NCI-H345 (cell line): ENCODE measurements at places on chromosomes 1 and 21.

DNA sequence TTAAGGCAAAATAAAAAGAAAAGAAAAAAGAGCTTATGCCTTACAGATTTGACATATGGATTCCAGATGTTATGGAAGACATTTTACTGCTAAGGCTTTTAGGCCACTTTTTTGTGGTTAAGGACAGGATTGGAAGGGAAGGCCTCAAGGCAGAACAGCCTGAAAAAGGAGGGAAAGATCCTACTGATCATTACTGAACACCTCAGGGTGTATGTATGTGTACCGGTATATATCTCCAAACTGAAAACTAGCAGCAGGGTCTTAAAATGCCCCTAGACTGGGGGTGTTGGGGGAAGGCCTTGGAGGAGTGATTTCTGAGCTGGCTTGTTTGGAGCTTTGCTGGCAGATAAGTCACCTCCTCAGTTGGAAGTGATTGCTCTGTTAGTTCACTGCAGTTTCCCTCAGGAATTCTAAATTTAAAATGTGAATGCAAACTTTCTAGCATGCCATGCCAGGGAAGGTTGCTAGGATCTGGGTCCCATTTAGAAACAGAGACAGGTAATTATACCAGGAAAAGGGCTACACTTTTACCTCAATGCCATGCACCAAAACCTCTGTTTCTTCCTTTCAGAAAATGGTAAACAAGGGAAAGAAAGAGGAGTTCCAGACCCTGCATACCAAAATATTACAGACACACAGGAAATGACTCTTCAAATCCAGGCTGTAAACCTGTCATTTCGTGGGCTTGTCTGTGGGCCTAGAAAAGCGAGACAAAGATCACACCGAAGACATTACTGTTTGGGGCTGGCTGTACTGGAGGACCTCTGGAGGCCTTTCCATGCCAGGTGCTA, 15.0 kb downstream of the C1orf52 start:
- DNase-seq = no peak

GRCh38 chr1:242089911-242090310, 91.0 kb upstream of the MAP1LC3C start:
- DNase-seq = no peak

DNA sequence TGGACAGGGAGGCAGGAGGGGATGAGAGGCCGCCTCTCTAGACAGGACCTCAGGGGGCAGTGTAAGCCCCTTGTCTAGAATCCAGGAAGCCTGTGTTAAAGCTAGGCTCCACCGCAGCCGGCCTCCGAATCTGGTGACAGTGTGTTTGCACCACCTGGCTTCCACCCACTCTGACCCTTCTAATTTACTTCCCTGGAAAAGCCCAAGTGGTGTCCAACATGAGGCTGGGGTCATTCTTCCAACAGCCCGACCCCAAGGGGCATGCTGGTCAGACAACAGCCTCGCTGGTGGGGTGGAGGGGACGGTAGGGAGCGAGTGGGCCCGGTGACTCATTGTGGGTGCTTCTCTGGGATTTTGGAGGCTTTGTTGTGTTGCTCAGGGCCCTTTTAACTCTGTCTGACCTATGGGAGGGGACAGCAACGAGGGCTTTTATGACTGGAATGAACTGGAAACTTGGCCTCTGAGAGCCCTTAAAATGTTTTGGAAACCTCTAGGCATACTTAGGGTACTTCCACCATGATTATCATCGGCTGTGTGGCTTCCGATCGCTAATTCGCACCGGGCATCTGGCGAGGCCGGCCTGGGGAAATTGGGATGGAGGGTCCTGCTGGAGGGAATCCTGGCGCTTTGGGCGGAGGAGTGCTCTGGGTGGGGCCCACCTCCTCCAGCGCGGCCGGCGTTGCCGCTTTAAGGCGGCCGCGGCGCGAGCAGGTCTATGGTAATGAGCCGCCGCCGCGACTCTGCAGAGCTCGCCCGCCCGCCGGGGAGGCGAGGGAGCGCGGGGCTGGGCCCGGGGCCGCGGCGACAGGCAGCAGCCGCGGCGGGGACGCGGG, at the start of gene CELSR2:
Gene CELSR2, plus strand, starts transcription at position 743 of the 833 bp plus-strand sequence. CDS start 541 bp downstream, outside the sequence.
- peak; percentile 79 for DNase-seq

GRCh38 chr1:56540467-56540866, 38.9 kb downstream of the PLPP3 start:
- DNase-seq = no peak

- no peak for DNase-seq
Observed at GRCh38 chr1:113792986-113793385, 19.3 kb downstream of the RSBN1 start.

DNA sequence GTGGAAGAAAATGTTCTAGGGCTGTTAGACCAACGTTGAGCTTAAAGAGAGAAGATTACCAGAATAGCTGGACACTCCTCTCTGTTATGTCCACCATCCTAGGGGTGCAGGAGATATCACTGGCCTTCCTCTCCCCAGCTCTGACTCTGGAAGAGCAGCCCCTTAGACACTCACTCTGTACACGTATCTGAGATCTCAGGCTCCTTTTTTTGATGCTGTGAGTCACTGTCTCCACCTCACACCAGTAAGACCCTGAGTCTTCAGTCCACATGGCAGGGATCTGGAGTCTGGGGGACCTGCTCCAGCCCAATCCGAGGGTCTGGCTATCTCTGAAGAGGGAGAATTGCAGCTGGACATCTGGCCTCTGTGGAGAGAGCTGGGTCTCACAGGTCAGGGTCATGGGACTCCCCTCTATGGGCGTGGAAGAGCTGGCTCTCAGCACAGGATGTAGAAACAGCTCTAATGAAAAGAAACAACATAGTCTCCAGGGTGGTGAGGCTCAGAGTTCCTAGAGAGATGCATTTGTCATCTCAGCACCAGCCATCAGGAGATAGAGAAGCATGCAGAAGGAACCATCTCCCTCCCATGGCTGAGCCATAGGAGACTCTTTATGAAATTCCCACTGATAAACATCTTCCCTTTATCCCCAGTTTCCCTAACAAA, 3.5 kb downstream of the FCRL3 start:
- no peak for DNase-seq

DNA sequence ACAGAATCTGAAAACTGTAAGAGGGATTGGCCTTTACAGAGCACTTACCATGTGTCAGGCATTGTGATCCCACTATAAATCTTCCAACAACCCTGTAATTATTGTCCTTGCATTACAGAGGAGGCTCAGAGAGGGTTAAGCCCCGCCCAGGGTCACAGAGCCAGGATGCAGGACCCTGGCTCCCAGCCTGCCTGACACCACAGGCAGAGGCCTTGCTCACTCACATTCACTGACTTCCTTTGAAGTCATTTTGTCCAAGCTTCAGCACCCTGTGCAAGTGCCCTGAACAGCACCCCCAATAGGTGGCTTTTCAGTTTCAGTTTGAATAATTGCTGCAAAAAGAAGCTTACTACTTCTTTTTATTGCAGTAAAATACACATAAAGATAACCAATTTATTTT, 256.8 kb upstream of the NFIA start:
- DNase-seq = no peak

DNA sequence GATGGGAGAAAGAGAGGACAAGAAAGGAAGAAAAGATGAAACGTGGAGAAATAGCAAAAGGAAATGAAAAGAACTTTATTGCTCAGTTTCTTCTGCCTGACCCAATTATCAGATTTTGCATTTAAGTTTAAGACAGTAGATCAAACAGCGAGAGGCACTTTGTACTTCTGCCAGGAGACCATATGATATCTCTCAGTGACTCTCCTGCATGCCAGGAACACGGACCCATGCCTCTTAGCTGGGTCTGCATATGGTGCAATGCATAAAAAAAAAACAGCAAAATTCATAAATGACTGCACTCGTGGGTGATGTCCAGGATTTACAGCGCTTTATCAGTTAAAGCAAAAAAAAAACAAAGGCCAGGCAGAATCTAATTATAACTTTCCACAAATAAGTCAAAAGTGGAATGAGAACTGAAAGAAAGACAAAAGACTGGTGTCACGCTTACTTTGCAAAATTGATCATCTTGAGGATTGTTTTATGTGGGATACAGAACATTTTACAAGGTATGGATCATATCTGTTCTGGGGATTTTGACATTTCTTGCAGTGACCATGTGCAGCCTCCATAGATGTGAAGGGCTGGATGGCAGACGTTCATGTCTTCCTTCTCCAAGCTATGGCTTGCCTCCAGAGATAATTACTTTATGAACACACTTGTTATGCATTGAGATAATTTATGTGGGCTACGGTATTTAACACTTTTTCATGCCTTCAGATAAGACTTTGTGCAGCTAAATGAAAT, 79.5 kb downstream of the RUNX1 start:
- DNase-seq = no peak

- DNase-seq = peak; percentile 28
Observed at GRCh38 chr1:14661222-14661621, 62.7 kb downstream of the KAZN start.

- no peak for DNase-seq
Observed at GRCh38 chr1:228687587-228687986, 47.7 kb upstream of the RHOU start.
